Stimulated activated CD4-positive, alpha-beta T cell treated with anti-CD3 and anti-CD28 coated beads, TNF-alpha, amount 100 ng/mL, for 48 hours (primary cell): ENCODE measurements at places on chromosomes 2 and 18.

DNA sequence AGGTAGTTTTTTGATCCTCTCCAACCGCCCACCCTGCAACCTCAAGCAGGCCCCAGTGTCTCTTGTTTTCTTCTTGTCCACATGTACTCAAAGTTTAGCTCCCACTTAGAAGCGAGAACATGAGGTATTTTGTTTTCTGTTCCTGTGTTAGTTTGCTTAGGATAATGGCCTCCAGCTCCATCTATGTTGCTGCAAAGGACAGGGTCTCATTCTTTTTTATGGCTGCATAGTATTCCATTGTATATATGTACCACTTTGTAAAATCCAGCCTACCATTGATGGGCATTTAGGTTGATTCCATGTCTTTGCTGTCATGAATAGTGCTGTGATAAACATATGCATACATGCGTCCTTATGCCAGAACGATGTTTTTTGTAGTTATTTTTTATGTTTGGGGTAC lies 2.5 kb downstream of the CRYGC start:
- DNase-seq: no peak

GRCh38 chr2:44741507-44741906 lies 200.0 kb upstream of the SIX3 start:
- no peak for DNase-seq

DNA sequence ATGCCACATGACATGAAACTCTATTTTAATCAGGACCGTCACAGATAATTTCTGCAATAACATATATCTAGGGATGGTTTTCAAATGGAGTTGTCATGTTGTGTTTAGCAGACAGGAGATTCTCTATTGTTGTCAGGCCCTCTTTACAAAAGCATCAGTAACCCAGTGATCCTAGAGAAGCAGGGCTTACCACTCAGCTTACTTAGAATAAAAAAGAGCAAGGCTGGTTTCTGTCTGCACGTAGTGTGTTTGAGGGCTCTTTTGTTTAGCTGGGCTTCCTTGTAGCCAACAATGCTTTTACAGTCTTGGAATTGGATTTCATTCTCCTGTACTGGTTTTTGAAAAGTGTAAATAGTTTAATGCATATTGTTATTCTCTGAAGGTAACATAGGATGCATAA lies 210.5 kb upstream of the NRP2 start:
- no peak for DNase-seq

DNA sequence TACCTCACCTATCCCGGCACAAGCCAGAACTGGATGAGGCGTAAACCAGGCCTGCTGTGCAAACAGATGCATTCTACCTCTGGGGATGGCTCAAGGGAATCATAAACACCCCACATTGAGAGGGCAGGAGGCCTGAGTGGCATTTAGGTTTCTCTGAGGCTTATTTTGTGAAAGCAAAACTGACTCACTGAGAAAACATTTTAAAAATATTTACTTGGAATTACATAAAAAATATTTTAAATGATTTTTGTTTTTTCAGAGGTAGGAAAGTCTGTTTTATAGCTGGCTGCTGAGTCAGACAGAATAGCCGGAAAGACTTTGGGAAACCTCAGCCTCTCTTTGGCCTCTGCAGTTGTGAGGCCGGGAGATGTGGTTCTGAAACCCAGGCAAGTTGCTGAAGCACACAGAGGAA lies 244.1 kb downstream of the NCKAP5 start:
- no peak for DNase-seq

GRCh38 chr2:16303761-16304160 lies 361.9 kb downstream of the CYRIA start:
- no peak for DNase-seq

DNA sequence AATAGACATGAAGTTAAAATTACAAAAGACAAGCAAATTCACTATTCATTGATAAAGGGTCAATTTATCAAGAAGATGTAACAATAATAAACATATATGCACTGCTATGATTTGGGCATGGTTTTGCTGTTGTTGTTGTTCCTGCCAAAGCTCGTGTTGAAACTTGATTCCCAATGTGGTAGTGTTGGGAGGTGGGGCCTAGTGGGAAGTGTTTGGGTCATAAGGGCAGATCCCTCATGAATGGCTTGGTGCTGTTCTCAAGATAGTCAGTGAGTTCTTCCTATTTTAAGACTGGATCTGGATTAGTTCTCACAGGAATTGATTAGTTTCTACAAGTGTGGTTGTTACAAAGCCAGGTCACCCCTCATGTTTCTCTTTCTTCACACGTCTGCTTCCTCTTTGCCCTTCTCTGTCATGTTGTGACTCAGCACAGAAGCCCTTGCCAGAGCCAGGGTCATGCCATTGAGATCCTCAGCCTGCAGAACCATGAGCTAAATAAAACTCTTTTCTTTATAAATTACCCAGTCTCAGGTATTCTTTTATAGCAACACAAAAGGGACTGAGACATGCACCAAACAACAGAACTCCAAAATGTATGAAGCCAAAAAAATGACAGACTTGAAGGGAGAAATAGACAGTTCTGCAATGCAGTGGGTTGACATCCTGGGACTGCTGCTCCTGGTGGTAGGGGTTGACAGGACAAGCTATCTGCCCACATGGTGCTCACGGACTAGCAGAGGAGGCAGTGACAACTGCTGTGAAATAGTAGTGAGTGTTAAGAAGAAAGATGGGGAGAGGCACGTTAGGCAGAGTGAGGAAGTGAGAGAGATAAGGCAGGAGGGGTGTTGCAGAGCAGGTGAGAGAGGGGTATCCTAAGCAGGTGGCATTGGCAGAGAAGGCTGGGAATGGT lies 18.6 kb upstream of the SKA1 start:
- DNase-seq: no peak

DNA sequence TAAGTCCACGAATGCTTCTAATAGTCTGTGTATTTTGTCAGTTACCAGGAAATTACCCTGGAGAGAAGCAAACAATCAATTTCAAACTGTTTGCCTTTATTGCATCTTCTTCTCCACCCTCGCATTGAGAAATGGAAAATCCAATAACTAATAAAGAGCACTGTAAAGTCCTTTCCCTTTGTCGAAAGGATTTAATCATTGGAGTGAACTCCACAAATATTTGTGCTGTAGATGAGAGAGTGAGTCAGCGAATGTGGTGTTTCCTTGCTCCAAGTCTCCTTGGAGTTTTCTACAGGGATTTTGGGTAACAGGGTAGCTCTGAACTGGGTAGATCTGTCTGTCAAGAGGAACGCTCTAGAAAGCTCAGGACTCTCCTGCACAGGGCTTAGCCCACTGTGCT lies 240.2 kb downstream of the KCNS3 start:
- no peak for DNase-seq

DNA sequence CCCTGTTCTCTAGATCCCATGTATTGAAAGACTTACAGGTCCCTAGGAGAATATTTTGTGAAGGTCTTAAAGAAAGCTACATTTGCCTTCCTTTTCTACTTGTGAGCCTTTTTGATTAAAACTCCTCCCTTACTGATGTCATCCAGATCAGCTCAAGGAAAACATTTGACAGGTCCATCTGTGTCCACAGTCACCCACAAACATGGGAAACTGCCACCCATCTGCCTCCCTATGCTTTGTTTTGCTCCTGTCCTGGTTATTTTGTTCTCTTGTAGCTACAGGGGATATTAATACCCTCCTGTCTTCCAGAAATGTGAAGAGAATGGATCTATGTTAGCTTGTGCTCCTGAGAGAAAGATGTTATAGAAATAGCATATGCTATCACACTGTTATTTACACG lies 203.6 kb upstream of the GALNT5 start:
- no peak for DNase-seq

- DNase-seq: peak; percentile 37
Measured at GRCh38 chr2:111054791-111055691, 65.7 kb upstream of the BCL2L11 start.

GRCh38 chr2:65450810-65451209 lies 18.4 kb upstream of the SPRED2 start:
- no peak for DNase-seq

DNA sequence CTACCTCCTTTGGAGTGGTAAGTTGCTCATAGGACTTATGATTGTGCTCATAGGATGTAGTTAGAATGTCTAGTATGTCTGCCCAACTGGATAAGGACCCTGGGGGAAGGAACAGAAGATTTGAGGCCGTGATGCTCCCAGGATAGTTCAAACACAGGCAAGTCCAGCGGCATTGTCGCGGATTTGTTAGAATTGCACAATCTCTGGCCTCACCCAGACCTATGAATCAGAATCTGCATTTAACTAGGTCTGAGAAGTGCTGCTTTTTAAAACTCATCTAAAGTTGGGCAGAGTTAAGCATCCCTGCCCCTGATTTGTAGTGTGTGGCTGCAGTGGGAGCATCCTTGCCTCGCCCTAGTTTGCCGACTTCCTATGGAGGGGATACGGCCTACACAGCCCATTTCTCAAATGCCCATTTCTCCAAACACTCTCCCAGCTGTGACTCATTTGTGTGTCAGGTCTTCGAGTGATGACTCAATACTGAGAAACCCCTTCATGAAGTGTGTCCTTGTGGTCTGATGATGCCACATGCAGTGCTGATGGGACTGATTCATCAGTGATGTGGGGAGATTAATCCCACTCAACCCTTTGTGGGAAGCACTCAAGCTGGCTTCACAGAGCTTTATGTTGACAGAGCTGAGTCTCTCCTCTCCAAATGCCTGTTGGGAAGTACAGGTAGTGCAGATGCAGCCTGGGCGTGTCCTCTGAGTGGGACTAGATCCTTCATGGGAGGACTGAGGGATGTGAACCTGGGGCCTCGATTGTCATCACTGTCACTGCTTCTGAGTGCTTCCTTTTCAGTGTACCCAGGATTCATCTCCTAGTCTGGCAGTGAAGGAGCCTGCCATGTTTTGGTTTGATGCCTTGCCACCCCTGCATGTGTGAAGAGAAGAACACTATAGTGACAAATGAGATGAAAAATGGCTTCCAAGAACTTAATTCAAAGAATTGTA lies 18.7 kb downstream of the SMIM21 start:
- DNase-seq: no peak

- no peak for DNase-seq
Measured at GRCh38 chr2:3242747-3243369, 134.8 kb downstream of the EIPR1 start.

GRCh38 chr18:79962835-79963657 lies 1.4 kb upstream of the HSBP1L1 start:
- no peak for DNase-seq

DNA sequence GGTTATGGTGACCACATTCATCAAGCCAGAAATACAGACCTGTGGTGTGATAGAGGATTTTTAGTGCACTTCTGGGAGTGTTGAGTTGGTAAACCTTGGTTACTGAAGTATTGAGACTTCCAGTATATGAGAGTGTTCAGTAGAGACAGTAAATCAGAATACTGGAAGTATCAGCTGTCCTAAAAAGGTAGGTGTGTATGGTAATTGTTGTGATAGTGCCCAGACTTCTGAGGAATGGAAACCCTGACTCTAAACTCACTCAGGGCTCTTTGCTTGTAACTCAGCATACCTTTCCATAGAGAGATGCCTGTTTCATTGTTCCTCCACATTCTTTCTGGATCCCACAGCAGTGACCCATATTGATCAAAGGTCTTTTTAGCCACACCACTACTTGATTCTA lies 217.1 kb downstream of the SETBP1 start:
- no peak for DNase-seq

GRCh38 chr18:35688757-35689156 lies 107.2 kb downstream of the GALNT1 start:
- no peak for DNase-seq

GRCh38 chr2:144441711-144442141 lies 78.2 kb downstream of the ZEB2 start:
- no peak for DNase-seq

DNA sequence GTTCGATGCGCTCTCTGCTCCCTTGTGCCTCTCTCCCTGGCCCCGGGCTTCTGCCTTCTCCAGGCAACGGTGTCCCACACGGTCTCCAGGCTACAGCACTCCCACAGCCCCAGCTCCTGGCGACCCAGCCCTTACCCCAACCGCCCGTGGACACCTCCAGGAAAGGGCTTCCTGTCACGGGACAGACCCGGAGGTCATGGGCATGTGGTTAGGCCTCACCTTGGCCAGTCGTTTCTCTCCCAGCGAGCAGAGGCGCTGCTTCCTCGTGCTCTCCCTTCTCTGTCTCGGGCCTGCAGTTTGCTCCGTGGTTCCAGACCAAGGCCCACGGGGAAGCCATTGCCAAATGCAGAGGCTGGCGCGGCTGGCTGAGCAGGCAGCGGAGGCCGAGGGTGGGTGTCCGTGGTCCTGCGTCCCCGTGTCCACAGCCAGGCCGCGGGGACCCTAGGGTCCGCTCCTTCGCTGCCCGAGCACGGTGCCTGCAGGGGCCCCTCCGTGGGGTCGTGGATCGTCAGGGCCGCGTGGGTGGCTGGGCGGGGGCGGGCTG lies 61.0 kb upstream of the IL1RL1 start:
- DNase-seq: no peak

DNA sequence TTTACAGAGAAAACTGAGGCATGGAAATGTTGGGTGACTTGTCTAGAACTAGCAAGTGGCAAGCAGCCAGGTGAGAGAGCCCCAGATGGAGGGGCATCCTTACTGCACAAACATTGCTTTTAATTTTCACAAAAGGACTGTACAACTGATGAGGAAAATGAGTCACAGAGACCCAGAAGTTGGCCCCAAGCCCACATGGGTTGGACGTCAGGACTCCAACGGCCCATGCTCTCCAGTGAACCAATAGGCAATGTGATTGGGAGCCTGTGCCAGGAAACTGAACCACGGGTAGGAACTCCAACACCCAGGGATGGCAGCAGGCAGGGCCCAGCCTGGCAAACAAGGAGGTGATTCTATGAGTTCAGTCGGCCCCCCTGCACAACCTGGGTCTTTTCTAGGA lies 50.8 kb downstream of the PID1 start:
- DNase-seq: no peak

GRCh38 chr2:203787979-203788378 lies 79.6 kb upstream of the CTLA4 start:
- no peak for DNase-seq

DNA sequence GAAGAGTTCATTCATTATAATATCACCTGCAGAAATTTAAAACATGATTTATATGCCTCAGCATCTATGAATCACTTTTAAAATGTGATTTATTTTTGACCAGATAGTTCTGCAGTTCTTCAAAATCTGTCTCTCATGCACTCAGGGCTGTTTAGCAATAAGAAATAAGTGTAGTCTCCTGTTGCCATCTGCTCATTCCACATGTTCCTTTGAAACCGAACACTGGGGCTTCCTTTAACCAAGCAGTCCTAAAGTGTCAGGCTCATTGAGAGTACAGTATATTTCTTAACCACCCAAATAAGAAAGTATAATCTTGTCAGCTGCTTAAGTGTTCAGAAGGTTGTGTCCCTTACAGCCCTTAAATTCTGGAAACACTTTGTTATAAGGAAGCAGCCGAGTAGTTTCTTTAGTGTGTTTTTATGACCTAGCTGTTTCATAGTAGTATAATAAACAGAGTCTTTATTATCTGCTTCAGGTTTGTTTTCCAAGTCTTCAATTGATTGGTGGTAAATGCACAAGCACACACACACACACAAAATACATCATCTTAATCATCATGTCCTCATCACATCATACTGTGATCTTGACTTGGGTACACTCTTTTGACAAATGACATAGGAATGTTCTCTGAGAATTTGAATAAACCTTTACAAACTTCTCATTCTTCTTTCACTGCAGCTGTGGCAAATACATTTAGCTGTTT lies 10.4 kb downstream of the WDR7 start:
- DNase-seq: no peak
